G401 (cell line): ENCODE measurements at places on chromosomes 12 and 14. TPM values are rescaled to one million over a fixed set of nuclear protein-coding genes. Genes with fewer than 3 reads are reported as not detected.

LRTM2 gene
- not detected in 2 replicates for total RNA-seq

AQP2 gene
- not detected in 2 replicates for total RNA-seq

POTEM gene
- total RNA-seq: not detected in 2 replicates

SERPINA10 gene
- not detected in 2 replicates for total RNA-seq

LMO3 gene
- total RNA-seq: not detected in 2 replicates

ASB2 gene
- 7.9 and 9.9 TPM in 2 replicates for total RNA-seq

RARG gene
- 48.6 and 58.9 TPM in 2 replicates for total RNA-seq

GLS2 gene
- 0.12 and 1.2 TPM in 2 replicates for total RNA-seq

MYF6 gene
- total RNA-seq: not detected in 2 replicates

GRIN2B gene
- total RNA-seq: 0.07 and 0.12 TPM in 2 replicates

PPP1R36 gene
- total RNA-seq: 0.25 TPM in 1 of 2 replicates, not detected in the other

OR4K2 gene
- total RNA-seq: not detected in 2 replicates

GPR33 gene
- total RNA-seq: not detected in 2 replicates

CFL2 gene
- 50.6 and 61.0 TPM in 2 replicates for total RNA-seq

TMEM119 gene
- 0.58 and 7.3 TPM in 2 replicates for total RNA-seq

NOC4L gene
- total RNA-seq: 40.0 and 44.1 TPM in 2 replicates

ITGA7 gene
- 0.58 and 3.0 TPM in 2 replicates for total RNA-seq

RDH12 gene
- total RNA-seq: 0.43 TPM in 1 of 2 replicates, not detected in the other

CISTR gene
- total RNA-seq: not detected in 2 replicates

EIF2S3B gene
- total RNA-seq: 2.2 and 3.3 TPM in 2 replicates

REC8 gene
- 0.31 TPM in 1 of 2 replicates, not detected in the other for total RNA-seq

CHMP4A gene
- total RNA-seq: 30.8 and 40.4 TPM in 2 replicates
